ENCODE measurements at places on chromosomes 2 and 18.

DNA sequence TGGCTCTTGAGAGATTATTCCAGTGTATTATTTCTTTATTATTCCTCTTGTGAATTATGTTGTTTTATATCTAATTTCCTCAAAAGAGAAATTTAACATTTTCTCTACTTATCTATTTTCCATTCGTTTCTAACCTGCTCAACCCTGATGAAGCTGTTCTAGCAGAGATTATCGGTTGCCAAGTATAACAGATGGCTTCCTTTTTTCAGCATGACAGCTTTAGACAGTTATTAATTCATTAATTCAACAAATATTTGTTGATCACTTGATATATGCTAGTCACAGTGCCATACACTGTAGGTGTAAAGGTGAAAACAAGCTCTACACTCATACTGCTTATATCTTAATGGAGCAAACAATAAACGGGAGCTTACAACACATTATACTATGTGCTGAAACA lies 137.9 kb upstream of the UBE2E3 start:
- no peak for DNase-seq

- DNase-seq: no peak
Observed at GRCh38 chr18:8942909-8943545, 159.5 kb upstream of the NDUFV2 start.

- DNase-seq: no peak
Observed at GRCh38 chr2:47218899-47219525, 63.9 kb upstream of the STPG4 start.

DNA sequence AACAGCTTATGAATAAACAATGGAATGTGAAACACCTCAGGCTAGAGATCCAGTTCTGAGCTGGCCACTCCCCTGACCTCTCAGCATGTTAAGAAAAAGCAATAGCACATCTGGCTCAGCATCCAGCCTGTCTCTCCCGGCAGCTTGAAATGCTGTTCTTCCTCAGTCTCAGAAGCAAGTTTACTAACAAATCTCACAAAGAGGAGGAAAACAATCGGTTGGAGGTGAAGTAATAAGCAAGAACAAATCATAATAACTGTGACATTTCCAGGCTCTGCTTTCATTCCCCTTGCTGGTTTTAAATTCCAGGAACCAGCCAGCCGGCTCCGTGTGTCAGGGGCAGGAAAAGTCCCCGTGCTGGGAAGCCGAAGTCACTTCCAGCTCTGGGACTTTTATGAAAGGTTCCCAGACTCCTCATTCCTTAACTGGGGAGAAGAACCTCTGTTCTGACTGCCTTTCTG lies 133.9 kb upstream of the ARL4C start:
- peak; percentile 17 for DNase-seq

GRCh38 chr2:233566141-233566956 lies at the start of gene USP40:
USP40 (minus strand) TSS chr2:233566782; CDS start chr2:233565554, 1,228 bp downstream.
- peak; percentile 95 for DNase-seq

GRCh38 chr2:141810148-141810547 lies 320.7 kb downstream of the LRP1B start:
- no peak for DNase-seq

DNA sequence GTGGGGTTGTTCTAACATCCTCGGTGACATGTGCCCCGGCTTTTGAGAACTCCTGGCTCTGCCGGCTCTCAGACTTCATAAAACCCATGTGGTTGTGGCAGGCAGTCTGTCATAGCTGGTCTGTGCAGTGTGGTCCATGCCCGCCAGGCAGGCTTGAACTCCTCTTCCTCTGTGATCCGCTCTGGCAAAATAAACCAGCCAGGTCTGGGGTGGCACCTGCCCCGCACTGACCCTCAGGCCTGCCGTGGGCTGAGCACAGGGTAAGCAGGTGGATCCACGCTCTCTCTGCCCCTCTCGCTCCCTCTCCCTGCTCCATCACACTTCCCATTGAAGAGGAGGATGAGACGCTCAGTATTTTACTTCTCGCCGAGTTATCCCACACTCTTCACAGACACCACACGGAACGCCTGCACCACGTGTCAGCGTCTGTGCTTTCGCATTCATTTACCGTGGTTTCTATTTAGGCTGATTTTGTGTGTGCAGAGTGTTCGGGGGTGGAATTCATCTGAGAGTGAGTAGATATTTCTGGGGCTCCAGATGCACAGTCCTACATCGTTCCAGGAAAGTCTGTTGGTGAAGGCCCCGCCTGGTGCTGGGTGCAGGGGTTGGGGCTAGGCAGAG lies 56.4 kb downstream of the RTP5 start:
- no peak for DNase-seq

DNA sequence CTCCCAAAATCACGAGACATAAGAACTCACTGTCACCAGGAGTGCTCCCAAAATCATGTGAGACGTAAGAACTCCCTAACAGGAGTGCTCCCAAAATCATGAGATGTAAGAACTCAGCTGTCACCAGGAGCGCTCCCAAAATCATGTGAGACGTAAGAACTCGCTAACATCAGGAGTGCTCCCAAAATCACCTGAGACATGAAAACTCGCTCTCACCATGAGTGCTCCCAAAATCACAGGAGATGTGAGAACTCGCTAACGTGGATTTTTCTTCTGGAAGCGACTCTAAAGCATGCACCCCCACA lies 53.1 kb downstream of the CTDP1 start:
- no peak for DNase-seq

- DNase-seq: no peak
Observed at GRCh38 chr2:161578998-161579397, 45.2 kb upstream of the SLC4A10 start.

GRCh38 chr2:184006998-184007397 lies 591.3 kb upstream of the ZNF804A start:
- no peak for DNase-seq

DNA sequence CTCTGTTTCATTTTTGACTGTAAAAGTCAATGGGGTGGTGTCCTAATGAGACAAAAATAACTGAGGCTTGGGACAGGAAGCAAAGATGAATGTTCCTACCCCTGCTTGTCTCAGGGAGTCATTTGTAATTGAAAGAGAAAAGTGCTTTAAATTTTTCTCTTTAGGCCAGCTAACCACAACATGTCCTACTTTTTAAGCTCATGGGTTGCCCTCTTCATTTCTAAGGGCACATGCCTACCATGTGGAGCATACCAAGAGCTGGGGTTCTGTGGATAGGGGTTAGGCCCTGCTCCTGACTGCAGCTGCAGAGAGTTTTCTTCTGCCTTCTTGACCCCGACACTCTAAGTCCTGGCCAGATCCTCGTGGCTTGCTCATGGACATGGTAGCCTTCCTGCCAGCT lies 96.8 kb upstream of the ARL4C start:
- DNase-seq: no peak

DNA sequence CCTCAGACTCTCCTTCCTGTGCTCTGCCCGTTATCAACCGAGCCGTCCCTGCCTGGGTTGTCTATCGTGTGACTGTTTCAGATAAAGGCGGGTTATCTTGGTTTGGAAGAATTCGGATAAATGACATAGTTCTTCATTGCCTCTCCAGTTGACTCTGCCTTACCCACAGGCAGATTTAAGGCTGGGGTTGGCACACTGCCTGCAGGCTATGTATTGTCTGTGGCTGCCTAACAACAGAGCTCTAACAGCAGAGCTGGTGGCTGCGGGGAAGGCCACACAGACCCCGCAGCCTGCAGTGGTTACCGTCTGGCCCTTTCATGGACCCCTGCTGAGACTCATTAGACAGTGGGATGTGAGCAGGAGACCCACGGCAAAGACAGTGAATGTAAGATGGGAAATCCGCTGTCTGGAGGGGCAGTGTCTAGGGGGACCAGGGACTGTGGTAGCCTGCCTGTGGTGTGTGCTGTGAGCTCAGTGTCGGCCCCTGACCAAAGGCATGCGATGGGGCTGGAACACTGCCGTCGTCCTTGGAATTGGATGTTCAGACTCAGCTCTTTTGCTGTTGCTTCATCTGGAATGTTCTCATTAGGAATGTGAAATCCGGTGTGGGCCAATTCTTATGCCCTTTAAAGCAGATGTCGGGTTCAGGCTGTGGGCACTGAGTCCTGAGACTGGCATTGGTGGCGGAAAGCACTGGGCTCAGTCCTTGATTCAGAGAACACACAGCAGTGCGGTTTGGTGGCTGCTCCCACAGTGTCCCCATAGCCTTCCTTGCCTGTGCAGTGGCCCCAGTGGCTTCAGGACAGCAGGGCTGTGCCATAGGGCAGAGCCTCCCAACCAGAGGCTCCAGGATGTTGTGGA lies 44.5 kb downstream of the SH3RF3 start:
- DNase-seq: peak; percentile 73

DNA sequence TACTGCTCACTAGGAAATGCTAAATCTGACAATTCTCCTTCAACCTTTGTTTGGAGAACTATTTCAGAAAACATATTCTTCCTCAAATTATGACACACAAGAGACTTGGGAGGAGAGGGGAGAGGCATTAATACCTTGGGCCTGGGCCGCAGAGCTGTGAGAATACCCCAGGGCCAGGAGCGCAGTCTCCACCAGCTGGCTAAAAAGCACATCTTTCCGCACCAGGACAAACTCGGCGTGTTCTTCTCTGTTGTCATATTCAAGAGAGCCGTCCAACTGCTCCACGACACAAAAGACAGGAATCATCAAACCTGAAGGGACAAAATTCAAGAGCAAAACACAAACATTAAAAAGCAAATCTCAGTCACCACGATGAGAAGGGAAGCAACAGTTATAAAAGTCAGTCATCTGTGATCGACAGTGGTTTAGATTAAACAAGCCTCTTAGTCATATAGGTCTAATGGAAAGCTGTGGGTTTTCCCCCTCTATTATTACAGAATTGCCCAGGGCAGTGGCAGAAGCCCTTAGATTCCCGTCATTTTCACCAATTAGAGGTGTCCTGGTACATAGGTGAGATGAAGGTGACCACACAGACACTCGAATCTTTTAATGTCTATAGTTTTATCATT lies 24.4 kb downstream of the SATB2 start:
- DNase-seq: no peak

- peak; percentile 78 for DNase-seq
Observed at GRCh38 chr18:79246309-79247108, 149.2 kb upstream of the NFATC1 start.

- DNase-seq: peak; percentile 42
Observed at GRCh38 chr2:119234021-119235019, 10.7 kb downstream of the STEAP3 start.

GRCh38 chr2:241568726-241569125 lies 10.2 kb downstream of the BOK start:
- no peak for DNase-seq

DNA sequence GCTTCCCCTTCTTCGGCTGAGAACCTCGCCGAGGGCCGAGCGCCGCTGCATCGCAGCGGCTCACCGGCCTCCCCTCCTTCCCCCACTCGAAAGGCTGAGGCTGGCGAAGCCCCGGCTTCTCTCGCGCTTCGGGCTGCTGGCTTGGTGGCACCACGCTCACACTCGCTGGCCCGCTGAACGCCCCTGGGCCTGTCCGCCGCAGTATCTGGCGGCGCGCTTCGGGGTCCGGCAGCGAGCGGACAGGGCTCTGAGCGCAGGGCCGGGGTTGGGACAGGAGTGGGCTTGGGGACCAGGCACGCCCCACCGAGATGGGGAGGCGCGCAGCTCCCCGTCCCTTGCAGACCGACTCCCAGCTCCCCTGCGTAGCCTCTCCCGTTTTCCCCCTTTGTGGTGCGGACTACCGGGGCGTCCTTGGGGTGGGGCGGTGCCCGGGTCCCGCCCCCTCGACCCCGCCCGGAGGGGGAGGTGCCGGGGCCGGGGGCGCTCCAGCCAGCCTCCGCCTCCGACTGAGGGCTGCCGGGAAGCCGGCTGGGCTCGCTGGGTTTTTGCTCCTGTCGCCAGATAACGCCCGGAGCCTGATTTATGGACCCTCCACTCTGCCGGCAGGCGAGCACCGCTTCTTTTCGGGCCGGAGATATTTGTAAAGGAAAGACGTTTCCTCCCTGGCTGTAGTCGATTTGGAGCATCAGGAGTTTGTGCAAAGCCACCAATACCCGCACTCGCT lies 3.8 kb downstream of the GBX2 start:
- DNase-seq: no peak

DNA sequence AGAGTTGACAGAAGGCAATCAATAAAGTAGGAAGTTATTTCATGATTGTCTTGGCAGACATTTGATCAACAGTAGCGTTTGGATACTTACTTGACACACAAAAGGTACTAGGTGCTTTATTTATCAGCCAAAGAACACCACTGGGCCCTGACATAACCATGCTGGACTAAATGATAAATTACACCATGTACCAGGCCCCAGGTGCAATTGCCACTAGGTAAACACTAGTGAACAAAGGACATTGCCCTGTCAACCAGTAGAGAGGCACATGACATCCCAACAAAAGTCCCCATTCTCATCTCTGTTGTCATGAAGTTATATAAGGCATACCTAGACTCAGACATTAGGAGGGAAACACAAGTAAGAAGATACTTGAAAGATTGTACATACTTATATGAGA lies 747.2 kb downstream of the SATB2 start:
- no peak for DNase-seq

DNA sequence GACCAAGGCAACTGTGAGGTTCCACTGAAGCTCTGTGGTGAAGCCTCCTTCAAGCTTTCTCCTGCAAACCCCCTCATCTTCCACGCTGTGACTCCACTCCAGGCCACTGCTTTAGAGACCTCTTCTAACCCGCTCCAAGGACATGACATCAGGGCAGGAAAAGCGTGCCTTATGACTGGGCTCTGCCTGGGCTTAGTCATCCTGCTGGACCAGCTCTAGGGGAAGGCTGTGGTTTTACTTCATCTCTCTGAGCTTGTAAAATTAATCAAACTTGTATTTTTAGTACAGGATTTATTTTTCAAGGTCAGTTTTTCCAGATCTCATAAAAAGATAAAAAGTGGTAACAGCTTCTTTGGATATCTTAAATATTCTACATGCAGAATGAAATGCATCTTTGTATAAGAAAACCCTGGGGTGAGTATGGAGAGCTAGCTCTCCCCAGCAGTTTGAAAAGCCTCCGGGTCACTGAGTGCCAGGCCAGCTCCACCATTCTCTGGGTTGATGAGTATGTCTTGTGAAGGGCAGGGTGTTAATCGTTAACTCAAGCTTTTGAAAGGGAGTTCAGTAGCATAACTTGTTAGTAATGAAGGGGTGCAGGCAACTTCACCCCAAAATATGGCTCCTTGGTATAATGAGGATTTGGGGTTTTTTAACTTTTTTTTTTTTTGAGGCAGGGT lies 33.1 kb upstream of the YPEL5 start:
- peak; percentile 88 for DNase-seq

DNA sequence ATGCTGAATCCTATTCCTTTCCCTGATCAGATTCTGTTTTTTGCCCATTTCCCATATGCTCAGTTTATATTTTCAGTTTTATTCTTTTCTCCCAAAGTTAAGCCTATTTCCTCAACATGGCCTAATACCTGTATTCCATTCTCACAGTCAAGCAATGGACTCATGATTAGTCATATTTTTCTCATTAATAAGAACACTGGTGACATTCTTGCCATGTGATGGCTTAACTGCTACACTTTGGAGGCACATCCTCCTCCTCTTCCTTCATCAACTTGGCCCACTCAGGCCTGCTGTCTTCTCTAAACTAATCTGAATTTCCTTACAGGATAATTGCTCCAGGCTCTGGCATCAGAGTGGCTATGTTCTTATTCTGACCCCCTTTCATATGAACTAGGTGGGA lies 679.2 kb downstream of the NYAP2 start:
- DNase-seq: peak; percentile 30

- peak; percentile 89 for DNase-seq
Observed at GRCh38 chr2:25885933-25886332, 7.6 kb upstream of the ASXL2 start.

- no peak for DNase-seq
Observed at GRCh38 chr18:38709122-38709521, 1143.5 kb upstream of the CELF4 start.

- no peak for DNase-seq
Observed at GRCh38 chr18:80232710-80233109, 14.6 kb downstream of the PARD6G start.

GRCh38 chr18:60596928-60597327 lies 224.4 kb upstream of the MC4R start:
- DNase-seq: no peak

GRCh38 chr2:238267341-238267710 lies 21.1 kb downstream of the PER2 start:
- DNase-seq: no peak
